ENCODE measurements at places on chromosomes 5 and 9.

DNA sequence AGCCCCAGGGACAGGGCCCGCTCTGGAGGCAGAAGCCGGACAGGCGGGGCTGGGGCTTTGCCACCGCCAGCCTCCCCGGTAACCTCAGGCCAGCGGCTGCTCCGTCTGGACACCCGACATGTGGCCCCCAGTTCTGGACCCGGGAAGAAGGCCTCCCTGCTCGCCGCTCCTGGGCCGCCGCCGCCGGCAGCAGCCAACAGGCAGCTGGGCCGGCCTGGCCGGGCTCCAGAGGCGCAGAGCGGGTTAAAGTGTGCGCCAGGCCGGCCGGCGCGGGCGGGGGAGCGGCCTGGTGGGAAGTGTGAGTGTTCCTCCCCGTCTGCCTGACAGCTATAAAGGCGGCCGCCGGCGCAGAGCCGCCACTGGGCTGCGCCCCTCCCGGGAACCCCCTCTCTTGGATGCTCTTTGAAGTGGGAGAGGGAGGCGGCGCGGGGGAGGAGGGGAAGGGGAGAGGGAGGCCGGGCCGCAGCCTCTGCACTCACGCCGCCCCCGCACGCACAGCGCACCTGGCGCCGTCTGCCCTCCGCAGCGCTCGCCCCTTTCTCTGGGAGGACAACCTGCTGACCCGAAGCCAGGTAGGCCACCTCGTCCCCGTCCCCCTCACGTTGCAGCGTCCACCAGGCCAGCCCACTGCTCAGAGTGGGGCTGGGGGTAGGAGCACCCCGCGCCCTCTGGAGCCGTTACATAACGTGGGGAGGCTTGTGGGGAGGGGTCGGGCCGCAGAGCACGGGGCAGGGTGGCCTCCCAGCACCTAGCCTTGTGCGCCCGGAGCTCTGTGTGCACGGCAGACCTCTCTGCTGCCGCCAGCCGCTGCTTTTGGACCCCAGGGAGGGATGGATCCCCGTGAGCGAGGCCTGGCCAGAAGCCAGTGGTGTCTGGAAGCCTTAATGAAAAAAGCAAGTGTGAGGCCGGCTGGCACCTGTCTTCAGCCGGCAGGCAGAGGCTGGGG lies at the start of gene ADAMTSL2:
ADAMTSL2 (plus strand) TSS at position 359 of the 946 bp plus-strand sequence. CDS start 2,009 bp downstream, outside the sequence.
- DNase-seq: peak; percentile 77

- no peak for DNase-seq
Observed at GRCh38 chr5:149278451-149279210, 7.0 kb downstream of the AFAP1L1 start.

GRCh38 chr5:75235711-75236110 lies 967 bp downstream of the ANKRD31 start:
- no peak for DNase-seq

DNA sequence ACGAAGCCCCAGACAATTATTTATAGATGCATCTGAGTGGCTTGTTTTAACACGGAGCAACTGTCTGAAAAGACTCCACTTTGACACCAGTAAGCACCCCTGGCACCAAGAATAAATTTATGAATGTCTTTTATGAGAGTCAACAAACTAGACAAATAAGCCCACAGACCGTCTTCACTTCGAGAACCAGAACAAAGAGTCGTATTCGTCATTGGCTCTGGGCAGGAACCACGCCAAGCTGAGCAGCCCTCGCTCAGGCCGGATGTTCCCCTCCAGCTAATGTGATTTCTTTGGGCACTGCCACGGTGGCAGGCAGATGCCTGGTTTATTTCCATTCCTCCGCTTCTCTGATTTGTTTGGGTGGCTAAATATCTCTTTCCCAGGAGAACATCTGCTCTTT lies 91.9 kb upstream of the STC2 start:
- no peak for DNase-seq

GRCh38 chr5:3194684-3195083 lies 400.9 kb upstream of the IRX1 start:
- DNase-seq: no peak

DNA sequence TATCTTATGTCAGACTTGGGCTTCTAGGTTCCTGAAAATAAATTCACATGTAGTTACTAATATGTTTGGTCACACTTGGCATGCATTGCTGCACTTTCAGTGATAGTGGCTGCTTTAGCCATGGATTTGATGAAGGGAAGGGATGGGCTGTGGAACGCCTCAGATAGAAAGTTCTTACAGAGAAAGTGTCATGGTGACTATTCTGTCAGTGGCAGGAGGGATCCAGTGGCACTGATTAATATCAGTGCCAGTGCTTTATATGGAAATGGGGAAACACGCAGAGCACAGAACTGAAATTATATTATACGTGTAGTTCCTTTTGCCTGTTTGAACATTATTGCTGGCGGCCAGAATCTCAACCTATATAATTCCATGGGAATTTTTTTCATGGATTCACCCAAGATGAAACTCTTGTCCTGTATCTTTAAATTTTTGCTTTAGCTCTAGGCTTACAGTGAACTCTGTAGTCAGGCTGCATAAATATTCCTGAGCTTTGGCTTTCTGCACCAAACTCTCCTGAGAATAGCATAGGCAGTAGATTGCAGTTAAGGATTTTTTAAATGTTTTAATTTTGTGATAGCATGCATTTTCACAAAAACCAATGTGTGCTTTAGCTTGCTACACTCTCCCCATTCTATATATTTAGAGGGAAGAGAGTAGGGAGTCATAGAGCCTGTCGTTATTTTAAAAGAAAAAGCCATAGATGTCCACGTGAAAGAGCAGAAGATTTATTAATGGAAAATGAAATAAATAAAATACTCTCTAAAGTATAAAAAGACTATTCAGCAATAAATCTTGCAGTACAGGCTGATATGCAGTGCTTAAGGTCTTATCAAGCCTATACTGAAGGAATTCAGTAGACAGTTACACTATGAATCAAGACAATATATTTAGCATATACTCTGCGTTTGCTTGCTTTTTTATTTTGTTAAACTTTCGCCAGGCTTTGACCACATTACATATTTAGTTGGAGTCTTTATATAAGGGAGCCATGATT lies 98.7 kb downstream of the EDIL3 start:
- DNase-seq: no peak

DNA sequence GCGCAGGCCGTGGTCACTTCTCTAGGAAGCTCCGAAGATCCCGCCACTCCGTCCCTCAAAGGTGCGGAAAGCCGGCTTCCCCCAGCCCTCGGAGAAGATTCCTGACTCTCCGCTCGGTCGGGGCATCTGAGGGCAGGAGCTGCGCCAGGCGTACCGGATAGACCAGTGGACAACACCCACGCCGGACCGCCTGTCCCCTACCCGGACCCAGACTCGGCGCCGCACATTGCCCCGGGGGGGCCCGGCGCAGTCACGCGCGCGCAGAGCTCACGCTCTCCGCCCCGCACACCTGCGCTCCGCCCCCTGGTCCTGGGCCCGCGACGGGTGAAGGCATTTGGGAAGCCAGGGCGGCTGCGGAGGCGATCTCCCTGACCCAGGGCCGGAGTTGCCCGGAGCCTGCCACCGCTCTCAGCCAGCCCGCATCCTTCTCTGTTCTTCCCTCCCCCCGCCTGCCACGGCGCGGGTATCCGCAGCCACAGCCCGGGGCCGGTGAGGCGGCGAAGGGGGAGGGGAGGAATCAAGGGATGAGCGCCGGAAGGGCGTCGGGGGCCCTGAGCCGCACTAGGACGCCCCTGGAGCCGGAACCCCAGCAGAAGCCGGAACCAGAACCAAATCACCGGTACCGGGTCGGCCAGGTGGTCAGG lies 448 bp downstream of the RELL2 start:
- DNase-seq: no peak

DNA sequence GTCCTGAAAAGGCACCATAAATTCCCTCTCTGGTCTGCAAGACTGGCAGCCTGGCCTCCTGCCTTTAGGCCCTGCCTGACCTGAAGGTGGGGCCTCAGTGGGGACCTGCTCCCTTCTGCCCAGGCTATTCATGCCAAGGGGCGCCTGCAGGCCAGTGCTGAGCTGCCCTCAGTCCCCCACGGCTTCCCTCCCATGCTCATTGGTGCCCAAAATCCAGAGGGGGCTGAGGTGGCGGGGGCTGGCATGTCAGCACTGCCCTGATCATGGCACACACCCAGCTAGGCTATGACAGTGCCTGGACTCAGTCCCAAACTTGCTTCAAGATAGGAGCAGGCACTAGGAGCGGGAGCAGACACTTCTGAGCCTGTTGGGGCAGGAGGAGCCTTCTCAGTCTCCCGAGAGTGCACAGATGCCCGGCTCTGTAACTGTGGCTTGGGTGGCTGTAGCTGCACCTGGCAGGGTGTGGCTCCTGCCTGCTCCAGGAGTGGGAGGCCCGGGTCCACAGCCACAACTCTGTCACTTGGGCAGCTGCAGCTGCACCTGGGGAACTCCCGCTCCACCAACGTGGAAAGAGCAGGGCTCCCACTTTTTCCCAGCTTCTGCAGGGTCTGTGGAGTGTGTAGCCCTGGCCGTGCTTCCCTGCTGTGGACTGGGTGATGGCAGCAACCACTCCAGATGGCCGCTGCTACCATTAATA lies 49.0 kb downstream of the NDUFAF2 start:
- DNase-seq: no peak

DNA sequence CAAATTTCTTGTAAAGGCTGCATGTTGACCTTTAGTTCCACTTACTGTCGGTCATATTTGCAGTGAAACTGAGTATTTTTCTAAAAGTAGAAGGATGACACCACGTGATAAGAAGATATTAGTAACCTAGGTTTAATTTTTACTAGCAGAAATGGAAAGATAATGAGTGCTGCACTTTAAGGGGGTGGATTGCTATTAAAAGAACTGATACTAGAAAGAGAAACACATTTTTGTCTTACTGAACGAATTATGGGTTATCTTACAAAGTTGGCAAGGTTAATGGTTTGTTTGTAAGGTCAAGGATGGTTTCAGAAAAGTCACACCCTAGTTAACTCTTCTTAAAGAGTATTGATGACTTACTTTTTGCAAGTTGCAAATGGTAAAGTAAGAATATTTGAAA lies 2.4 kb downstream of the MACIR start:
- DNase-seq: no peak

DNA sequence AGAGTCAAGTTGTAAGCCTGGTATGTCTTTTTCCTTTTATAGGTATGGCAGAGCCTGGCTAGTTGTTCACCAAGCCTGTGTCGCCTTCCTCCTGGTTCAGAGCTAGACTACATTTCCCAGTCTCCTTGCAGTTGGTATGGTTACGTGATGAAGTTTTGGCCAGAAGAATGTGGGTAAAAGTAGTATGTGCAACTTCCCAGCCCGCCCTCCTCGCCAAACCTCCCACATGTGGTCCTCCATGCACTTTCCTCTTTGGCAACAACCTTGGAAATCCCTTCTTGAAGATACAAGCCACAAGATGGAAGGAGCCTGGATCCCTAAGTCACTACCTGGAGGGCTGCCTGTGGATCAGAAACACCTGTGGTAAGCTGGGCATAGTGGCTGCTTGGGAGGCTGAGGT lies 36.0 kb upstream of the MSH3 start:
- no peak for DNase-seq

DNA sequence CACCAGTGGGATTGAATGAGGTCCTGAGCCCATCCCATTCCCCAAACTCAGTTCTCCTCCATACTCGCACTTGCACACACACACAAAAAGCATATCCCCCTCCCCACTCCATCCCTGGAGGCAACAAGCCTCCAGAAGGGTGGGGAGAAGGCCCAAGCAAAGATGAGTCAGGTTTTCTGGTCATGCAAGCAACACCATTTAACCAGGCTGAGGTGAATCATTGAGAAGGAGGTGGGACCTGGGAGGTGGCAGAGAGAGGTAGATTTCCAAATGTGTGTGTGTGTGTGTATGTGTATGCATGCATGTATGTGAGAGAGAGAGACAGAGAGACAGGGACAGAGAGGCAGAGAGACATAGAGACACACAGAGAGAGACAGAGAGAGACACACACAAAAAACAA lies 185.2 kb upstream of the TRIM32 start:
- no peak for DNase-seq

Measured in thyroid gland (tissue), 4 donors.